ENCODE measurements at places on chromosomes 5 and 9.

DNA sequence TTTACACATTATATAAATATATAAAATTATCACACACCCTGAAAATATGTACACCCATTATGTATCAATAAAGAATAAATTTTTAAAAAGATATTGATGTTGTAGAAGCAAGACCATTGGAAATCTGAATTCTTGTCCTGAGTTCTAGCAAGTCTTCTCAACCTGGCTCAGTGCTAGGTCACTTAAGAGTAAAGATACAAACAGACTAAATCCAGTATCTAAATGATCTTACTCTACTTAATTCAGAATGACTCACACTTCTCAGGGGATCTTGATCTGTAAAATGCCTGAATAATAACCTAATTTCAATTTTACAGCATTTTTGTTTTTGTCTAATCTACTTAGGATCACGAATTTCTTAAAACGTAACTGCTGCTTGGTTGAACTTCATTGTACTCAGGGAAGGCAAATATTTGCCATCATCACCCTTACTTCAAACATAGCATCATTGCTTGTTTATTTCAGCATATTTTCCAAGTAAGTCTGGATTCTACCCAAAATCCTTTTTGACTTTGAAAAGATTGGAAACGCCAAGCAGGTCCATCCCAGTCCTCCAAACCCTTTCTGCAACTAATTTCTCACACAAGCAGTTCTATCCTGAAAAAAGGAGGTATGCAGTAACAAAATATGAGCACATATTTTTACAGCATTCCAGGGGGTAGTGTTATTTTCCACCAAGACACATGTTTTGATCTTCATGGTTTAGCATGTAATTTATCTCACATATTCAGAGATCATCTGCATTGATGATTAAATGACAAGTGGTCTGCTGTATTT, 582.6 kb downstream of the PSAT1 start:
- no peak for DNase-seq

DNA sequence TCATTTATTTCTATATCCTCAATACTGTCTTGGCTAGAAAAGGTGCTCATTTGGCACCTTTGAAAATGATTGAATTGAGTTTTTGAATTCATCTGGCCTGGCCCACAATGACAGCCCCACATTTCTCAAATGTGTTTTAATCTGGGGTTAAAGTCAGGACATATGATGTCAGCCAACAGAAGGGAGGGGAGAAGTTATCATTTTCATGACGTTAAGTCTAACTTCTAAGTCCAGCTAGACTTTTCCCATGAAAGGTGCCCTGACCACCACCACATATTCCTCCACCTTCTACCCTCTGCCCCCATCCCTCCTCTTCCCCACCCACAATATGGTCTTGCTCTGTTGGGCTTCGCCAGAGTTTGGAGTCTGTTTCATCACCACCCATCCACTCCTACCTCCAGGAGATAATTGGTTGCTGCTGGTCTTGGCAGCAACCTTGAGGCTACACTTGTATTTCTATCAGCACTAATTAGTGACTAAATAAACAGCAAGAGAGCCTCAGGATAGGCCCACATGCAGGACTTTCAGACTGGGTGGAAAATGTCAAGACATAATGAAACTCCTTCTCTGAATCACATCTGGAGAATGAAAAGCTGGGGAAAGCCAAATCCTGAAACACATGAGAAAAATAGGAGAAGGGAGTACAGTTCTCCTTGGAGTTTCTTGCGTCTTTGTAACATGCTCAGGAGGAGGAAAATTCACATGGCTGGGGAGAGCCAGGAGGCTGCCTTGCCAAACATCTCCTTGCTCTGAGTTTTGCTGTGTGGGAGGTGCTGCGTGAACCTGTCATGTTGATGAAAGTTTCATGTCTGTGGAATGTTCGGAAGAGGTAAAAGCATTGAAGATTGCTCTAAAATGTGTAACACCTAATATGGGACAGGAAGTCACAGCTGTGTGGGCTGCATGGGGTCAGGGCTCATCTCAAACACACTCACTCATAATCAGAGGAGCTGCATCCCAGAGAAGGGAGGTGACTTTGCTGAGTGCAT, 544.7 kb upstream of the KLF4 start:
- peak; percentile 30 for DNase-seq

- no peak for DNase-seq
Observed at GRCh38 chr9:134945509-134946275, 28.0 kb upstream of the FCN1 start.

DNA sequence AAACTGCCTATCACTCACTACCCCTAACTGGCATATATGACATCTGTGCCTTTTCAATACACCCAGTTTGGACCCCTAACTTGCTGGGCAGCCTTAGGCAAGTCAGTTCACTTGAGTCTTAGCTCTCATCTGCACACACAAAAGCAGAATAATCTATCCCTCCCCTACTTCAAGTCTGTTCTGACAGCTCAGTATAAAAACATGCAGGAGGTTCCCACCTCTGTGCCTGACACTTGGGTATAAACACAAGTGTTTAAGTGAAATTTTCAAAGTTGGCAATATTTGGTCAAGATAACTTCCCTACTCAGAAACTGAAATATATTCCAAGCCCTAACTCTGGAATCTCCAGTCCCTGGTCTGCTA, 12.6 kb downstream of the HNRNPH1 start:
- no peak for DNase-seq

DNA sequence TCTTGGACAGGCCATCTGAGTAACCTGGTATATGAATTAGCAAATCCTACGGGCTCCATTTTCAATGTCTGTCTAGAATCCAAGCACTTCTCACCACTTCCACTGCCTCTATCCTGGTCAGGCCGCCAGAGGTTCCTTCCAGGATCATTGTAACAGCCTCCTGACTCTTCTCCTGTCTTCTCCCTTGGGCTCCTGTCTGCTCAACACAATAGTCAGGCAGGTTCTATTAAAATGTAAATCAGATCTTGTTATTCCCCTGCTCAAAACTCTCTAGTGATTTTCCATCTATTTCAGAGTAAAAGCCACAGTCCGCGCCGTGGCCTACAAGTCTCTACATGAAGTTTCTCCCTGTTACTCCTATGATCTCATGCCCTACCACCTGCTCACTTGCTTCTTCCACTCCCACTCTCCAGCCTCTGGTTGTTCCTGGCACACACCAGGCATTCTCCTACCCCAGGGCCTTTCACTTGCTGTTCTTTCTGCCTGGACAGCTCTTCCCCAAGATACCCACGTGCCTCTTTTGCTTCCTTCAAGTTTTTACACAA, 21.7 kb downstream of the ZNF366 start:
- DNase-seq = no peak

DNA sequence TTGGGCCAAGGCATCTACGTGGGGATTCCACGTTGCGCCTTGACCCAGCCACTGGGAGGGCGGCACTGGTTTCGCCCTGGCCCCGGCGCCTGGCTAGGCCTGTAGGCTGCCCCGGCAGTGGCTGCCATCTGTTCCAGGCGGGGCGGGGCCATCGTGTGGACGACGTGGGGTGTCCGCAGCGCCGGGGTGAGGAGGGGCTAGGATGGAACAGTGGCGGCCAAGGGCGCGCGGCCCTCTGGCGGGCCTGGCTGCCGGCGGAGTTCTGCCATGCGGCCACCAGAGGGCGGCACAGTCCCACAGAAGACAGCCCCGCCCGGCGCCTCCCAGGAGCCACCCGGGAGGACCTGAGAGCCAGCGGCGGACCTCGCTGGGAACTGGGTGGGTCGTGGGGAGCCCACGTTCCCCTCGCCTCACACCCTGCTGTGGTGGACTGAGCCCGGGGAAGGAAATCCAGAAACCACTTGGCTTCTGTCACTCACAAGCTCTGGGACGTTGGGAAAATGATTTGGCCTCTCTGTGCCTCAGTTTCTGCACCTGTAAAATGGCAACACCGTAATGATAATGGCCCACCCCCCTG, 22.6 kb upstream of the RAPGEF1 start:
- peak; percentile 72 for DNase-seq

DNA sequence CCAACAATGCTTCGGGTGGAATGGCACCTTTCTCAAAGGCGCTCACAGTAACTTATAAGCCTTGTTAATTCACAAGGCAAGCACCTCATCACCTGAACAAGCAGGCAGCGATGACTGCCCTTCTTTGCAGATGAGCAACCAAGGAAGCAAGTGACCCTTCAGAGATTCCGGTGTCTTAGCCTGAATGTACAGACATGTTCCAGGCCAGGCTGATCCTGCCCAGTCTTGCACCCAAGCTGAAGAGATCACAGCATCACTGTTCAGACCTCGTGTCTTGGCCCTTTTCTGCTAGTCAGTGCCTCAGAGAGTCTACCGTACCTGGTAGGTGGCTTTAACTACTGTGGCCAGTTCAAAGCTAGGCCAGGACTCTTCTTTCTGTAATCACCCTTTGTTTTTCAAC, 94.7 kb upstream of the ERCC6L2 start:
- DNase-seq = no peak

DNA sequence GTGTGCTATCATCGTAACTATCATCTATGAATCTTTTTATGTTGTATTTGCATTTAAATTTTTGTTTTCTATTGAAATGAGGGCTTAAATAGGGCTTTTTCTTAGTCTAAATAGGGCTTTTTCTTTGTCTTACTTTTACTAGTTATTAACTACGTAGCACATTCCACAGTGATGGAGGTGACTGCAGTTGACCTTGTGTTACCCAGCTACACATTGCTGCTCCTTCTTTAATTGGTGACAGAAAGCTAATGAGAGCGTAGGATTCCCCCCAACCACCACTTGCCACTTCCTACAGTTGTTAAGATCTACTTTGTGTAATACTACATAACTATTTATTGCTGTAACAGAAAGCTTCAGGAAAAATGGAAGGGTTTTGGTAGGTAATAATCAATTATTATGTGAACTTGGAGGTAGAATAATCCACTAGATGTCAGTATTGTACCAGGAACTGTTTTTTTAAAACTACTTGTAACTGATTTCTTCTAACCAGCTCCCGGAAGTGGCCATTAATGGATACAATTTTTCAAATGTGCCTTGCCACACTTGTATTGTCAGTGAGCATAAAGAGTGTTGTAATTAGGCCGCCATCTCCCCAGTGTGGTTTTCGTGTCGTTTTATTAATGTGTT, 18.0 kb downstream of the MTRR start:
- DNase-seq = no peak

DNA sequence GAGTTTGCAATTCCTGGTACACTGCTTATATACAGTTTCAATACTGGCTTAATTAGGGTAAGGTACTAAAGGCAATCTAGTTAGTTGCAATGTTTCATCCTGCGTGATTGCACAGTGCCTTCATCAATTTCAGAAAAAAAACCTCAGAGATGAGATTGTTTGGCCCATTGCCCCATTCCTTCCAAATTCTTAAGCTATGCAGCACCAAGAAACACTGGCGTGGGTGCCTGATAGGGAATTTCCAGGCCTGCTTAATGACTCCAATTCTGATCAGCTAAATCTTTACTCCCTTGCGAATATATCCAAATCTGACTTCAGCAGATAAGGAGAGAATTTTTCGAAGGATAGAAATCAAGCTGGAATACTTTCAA, 35.9 kb upstream of the GAS1 start:
- no peak for DNase-seq

DNA sequence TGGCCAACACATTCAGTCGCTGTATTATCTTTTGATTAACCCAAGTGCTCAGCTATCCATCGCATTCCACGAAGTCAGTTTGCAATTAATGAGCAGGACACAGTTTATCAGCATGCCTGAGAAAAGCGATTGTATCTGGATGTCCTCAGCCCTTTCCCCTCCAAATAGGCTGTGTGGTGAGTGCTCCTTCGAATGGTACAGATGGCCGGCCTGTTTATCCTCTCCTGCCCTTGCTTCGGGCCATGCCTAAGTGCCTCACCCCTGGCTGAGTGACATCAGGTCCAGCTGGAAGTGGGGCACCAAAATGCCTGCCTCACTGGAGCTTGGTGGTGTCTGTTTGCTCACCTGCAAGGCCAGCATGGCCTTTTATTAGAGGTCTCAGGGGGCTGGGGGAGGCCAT, 317.3 kb downstream of the GADD45G start:
- DNase-seq = no peak

All from omental fat pad (tissue), 4 donors.